ENCODE measurements at places on chromosomes 5 and 9.

GRCh38 chr5:116340799-116341198 is 233.8 kb downstream of the SEMA6A start:
- DNase-seq = no peak

- no peak for DNase-seq
Measured at GRCh38 chr9:120690372-120690771, 23.9 kb downstream of the MEGF9 start.

DNA sequence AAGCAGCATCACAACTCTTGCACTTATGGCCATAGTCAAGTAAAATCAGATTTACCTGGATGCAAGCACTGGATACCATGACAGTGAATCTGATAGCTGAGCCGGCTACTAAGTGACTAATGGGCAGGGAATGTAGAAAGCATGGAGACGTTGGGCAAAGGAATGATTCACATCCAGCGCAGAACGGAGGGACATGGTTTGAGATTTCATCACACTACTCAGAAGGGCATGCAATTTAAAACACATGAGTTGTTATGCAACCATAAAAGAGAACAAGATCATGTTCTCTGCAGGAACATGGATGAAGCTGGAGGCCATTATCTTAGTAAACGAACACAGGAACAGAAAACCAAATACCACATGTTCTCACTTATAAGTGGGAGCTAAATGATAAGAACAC is 169.1 kb upstream of the PIK3R1 start:
- DNase-seq = no peak

DNA sequence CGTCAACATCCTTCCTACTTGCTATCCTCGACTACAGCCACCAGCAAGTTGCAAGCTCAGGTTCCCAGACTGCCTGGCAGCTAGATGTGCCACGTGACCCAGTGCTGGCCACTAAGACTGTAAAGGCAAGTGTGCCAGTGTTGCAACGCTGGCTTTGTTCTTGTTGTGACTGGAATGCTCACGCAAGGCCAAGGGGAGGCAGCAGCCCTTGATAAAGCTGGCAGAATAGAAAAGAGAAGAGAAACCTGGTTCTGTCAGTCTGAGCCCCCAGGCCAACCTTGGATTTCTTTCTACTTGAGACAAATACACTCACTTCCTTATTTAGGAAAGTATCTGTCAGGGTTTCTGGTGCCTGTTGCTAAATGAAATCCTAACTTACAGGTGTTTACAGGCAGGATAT is 113.0 kb downstream of the KLHL3 start:
- no peak for DNase-seq

GRCh38 chr5:135145985-135146384 is 112.0 kb upstream of the PITX1 start:
- DNase-seq = no peak

GRCh38 chr5:120139039-120139438 is 325.1 kb upstream of the PRR16 start:
- DNase-seq = no peak

- DNase-seq = no peak
Measured at GRCh38 chr5:108361771-108362170, 20.1 kb downstream of the FBXL17 start.

- DNase-seq = no peak
Measured at GRCh38 chr5:96751203-96752169, 56.3 kb downstream of the ERAP1 start.

- no peak for DNase-seq
Measured at GRCh38 chr5:106321242-106321641, 1349.5 kb downstream of the EFNA5 start.

- no peak for DNase-seq
Measured at GRCh38 chr5:66906021-66906420, 290.6 kb downstream of the CD180 start.

- no peak for DNase-seq
Measured at GRCh38 chr9:133342570-133342969, 5.4 kb downstream of the MED22 start.

GRCh38 chr5:41148448-41148847 is 64.9 kb downstream of the C6 start:
- DNase-seq = no peak

GRCh38 chr5:56329652-56330051 is 96.5 kb upstream of the ANKRD55 start:
- DNase-seq = no peak

DNA sequence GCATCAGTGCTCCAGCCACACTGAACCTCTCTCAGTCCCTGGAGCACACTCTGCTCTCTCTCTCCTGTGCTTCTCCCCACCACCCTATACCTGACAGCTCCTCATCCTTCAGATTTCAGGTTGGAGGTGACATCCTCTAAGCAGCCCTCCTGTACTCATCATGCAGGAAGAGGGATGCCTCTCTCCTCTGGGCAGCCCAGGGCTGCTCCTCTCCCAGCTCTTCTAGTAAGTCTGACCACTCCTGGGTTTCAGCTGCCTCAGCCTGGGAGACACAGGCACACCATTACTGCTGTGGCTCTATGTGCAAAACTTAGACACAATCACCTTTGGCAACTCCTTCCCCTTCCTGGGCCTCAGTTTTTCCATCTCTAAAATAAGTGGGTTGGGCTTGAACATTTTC is 232.4 kb upstream of the BRINP1 start:
- no peak for DNase-seq

DNA sequence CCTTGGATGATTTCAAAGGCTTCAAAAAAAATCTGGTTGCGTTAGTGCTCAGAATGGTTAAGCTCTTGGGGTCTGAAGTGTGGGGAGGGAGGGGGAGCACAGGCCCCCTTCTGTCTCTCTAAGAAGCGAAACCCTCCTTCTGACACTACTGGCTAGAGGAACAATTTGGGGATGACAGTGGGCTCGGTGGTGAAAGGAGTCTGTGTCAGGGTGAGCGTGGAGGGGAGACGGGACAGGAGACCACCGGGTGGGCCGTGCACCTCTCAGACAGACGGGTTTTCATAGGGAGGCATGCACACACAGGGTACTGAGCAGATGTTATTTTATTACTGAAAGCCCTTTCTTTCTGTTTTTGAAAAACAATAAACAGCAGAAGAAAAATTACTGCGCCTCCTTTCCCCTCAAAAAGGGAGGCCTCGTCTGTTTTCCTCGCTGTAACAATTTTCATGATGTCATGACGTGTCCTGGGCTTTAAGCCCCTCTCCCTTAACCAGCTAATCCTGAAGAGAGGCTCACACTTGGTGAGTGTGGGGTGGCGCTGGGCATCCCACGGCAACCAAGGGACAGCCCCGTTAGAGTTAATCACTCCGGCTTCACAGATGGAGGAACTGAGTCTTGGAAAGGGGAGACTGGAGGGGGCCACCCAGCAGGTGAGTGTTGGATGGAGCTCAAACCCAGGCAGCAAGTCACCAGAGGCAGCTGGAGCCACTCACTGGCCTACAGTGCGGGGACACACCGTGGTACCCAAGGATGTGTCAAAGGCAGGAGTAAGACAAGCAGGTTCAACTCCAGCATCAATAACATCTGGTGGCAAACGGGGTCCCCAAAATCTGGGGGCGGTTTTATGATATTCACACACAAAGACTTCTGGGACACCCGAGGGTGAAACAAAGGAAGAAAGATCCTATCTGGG is 53.4 kb downstream of the PTCH1 start:
- DNase-seq = no peak

GRCh38 chr5:110790673-110791072 is 51.9 kb downstream of the SLC25A46 start:
- no peak for DNase-seq

GRCh38 chr5:76086095-76086494 is 2.9 kb downstream of the SV2C start:
- DNase-seq = no peak
